ENCODE measurements at places on chromosomes 7 and 10.
A peak's percentile ranks its signal among the peaks of the same experiment; 100 is the strongest.

GRCh38 chr7:36349626-36350025, 40.0 kb upstream of the ANLN start:
- peak; percentile 45 for DNase-seq

- no peak for DNase-seq
Measured at GRCh38 chr10:75765789-75766096, 334.3 kb downstream of the LRMDA start.

DNA sequence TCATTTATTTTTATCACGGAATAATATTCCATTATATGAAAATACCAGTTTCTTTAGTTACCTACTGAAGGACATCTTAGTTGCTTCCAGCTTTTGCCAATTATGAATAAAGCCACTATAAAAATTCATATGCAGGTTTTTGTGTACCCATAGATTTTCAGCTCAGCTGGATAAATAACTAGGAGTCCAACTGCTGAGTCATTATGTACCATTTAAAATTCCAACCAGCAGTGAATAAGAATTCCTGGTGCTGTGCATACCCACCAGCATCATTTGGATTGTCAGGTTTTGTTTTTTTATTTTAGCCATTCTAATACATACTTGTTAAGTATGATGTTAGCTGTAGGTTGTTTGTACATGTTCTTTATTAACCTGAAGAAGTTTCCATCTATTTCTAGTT, 14.5 kb downstream of the FAM24B start:
- peak; percentile 54 for DNase-seq

DNA sequence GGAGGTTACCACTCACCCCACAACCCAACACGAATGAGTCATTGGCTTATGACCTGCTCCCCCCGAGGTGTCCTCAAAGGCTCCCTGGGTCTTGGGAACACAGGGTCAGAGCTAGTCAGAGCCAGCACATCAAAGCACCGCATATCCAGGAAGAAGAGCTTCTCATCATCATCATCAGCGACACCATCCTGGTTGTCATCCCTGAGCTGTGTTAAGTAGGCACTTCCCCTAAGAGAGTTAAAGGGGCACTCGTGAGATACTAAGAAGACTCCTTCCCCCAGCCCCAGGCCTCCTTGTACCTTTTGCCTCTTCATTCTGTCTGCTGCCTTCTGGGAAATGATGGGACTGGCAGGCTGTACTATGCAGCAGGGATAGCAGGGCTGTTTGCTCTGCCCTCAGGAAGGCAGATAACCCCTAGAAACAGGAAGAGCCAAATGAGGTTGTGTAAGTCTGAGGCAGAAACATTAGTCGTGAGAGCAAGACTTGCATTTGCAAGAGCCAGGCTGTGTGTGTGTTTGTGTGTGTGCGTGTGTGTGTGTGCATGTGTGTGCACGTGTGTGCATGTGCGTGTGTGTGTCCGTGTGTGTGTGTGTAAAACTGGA, 11.1 kb upstream of the CPA1 start:
- DNase-seq, result peak; percentile 90

DNA sequence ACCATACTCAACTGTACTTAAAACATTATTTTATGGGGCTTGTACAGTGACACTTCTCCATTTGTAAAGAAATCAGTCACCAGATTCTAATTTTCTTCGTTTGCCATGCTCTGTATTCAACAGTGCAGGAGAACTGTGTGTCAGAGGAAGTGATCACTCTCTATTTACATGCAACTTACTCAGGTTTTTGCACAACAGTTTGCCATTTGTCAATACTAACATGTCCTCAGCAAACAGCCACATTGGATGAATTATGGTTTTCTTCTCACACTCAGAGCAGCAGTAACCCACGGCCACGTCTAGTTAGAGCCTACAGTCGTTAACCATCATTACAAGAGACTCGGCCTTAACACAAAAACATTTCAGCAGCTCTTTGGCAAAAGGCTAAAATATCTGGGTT, 69.2 kb upstream of the SP4 start:
- no peak for DNase-seq

- DNase-seq, result peak; percentile 74
Measured at GRCh38 chr7:131370523-131370968, 42.9 kb downstream of the MKLN1 start.

- no peak for DNase-seq
Measured at GRCh38 chr10:75733135-75733890, 301.9 kb downstream of the LRMDA start.

DNA sequence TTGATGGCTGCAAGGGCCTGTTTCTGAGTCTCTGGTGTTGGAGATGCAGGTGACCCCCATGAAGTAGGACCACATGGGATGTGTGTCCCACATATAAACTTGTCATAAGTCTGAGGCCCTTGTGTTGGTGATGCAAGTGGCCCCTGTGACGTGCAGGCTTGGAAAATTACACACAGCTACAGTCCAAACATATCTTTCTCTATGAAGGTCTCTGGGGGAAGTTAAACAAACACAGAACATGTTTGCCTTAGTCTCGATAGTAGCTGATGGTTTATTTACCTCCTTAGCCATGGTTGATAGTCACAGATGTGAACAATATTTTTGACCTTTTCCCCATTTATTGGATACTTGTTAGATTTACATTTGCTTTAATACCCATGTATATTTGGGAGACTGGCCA, 64.7 kb downstream of the ADCY1 start:
- no peak for DNase-seq

GRCh38 chr10:70680899-70681730, 8.8 kb downstream of the ADAMTS14 start:
- DNase-seq, result no peak

GRCh38 chr7:30476459-30477145, 2.0 kb downstream of the NOD1 start:
- DNase-seq, result no peak

DNA sequence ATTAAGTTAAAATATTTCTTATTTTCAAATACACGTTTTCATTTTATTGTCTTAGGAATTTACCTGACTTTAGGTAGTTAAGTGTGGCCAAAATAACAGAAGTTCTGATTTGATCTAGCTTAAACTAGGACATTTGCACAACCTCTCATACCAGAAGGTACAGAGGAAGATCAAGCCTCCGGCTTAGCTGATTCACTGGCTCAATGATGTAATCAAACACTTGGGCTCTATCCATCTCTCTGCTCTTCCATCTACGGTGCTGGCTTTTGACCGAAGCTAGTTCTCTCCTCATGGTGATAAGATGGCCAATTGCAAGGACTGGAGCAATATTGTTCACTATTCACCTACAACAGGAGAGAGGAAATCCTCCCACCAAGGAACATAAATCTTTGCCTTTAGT, 12.2 kb upstream of the HYCC1 start:
- DNase-seq, result peak; percentile 53

DNA sequence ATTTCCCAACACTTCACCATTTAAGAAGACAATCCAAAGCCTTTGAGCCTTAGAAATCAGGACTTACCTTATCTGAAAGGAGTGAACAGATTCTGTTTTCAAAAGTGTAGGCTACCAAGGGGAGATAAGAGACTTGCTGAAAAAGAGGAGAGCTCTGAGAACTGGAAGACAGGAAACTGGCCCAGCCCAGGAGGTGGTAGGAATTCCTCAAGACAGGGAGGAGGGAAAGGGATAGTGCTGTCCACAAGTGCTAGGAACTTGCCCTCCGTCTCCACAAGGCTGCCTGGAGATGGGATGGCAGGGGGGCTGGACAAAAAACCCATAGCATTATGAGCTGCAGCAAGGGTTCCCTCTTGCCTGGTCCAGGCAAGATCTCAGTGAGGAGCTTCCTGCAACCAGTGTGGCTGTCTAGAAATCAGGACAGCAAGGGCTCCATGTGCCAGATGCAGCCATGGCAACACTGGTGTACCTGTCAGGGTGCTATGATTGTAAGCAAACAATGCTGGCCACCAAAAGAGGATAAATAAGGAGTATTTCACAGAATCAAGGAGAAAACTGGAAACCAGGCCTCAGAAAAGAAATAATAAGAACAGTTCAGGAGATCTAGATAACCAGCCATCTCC, 22.7 kb upstream of the FRMD4A start:
- DNase-seq, result no peak

GRCh38 chr10:118839348-118839747, 84.6 kb upstream of the CACUL1 start:
- DNase-seq, result no peak

DNA sequence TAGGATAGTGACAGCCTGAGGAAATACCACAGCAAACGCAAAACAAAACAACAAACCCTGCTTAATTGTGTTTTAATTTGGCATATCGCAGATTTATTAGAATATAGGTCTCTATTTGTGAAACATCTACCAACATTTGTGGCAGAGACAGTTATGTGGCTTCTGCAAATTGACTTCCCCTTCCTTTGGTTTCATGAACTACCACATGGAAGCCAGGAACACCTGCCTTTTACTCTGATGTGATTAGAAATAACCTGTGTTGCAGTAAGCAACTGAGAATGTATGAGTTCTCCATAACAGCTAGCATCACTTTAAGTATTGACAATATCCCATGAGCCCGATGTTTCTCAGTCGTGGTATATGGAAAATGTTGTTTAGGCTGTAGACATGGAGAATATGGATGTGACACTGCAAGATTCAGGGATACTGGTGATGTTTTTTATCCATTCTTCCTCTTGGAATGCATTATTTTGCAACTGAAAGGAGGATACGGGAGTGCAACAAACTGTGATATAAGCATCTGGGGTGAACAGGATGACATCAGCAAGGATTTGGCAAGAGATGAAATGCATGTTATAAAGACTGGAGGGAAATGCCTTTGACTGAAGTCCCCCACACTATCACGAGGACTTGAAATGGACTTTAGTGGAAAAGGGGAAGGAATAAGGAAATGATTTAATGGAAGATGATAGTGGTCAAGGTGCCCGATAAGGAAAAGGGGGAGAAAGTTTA, 95.9 kb downstream of the CUBN start:
- peak; percentile 67 for DNase-seq

- DNase-seq, result peak; percentile 70
Measured at GRCh38 chr7:132577206-132578049, 1.2 kb upstream of the PLXNA4 start.

- no peak for DNase-seq
Measured at GRCh38 chr10:25398680-25399079, 223.9 kb downstream of the GPR158 start.

DNA sequence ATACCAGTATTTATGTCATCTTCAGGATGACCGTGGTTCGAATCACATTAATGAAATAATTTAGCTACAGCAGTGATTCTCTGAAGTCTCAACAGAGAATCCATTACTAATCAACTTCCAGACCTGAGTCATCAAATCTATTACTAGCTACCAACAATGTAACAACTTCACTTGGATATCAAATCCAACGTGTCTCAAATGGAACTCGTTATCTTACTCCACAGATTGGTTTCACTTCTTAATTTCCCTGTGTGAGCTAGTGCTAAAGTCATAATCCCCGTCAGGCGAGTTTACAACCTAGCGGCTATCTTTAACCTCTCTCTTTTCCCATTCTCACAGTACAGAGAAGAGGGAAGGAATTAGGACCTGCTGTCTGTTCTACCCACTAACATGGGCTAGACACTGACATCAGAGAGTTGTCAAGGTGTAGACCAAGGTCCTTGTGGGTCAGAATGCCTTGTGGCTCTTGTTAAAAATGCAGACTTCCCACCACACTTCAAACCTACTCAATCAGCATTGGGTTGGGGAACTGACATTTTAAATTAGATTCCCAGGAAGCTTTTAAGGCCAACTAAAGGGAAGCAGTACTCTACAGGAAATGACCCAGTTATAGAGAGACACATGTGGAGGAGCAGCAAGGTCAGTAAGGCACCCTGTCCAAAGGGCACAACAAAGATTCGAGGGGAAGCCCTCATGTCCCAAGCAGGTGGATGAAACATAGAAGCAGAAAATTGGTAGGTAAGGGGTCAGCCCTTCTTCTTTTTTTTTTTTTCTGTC, 57.3 kb upstream of the GSAP start:
- DNase-seq, result no peak

- no peak for DNase-seq
Measured at GRCh38 chr7:90965211-90965610, 299.0 kb upstream of the FZD1 start.

DNA sequence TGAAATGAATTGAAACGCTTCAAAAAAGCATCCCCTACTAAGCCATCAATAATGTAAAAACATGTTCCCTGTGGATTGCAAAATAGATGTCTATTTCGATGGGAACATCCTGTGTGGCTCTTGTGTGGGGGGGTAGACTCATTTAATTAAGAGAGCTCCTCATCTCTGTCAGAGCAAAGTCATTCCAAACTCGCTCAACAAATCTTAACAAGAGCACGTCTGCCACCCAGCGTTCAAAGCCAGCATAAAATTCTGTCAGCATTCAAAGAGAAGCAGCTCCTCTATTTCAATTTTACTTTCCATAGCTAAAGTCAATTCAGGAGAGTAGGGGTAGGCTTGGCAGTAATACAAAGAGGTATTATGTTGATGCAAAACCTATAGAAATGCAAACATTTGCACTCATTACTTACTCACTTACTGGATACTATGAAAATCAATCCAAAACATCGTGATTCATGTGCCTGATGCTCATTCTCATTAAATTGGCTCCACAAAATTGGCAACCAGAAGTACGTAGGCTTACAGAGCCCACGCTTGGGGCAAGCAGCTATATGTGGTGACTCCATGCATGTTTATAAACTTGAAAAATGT, 114.9 kb downstream of the IPMK start:
- peak; percentile 81 for DNase-seq

- peak; percentile 59 for DNase-seq
Measured at GRCh38 chr10:17682236-17682946, 38.4 kb downstream of the STAM start.

All from choroid plexus epithelial cell (primary cell).